RKO (cell line): ENCODE measurements at places on chromosomes 2 and 18.

DNA sequence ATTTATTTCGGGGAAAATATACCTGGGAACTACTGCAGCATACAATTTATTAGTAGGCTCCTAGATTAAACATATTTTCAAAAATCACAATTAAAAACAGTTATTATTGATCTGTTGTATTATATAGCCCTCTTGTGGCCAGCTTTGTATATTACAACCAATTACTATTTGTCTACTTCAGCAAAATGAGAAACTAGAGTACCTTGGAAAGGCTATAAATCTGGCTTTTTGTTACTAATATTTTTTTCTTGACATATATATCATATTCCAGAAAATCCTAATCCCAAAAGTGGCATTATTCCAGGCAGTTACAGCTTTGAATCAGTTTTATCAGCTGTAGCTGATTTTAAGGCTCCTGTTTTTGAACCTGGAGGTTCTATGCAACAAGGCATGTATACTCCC lies 101.2 kb downstream of the UBR3 start:
- DNase-seq = peak; percentile 67

GRCh38 chr18:57748770-57749603 lies 54.1 kb downstream of the ATP8B1 start:
- DNase-seq = no peak

- DNase-seq = no peak
These were observed 65.2 kb upstream of the MGAT4A start for GRCh38 chr2:98795891-98796676.

DNA sequence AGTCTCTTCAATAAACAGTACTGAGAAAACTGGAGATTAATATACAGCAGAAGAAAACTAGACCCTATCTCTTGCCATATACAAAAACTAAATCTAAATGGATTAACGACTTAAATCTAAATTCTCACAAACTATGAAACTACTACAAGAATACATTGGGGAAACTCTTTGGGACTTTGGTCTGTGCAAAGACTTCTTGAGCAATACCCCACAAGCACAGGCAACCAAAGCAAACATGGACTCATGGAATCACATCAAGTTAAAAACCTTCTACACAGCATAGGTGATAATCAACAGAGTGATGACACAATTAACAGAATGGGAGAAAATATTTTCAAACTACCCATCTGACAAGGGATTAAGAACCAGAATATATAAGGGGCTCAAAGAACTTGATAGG lies 848.2 kb upstream of the NRXN1 start:
- no peak for DNase-seq

DNA sequence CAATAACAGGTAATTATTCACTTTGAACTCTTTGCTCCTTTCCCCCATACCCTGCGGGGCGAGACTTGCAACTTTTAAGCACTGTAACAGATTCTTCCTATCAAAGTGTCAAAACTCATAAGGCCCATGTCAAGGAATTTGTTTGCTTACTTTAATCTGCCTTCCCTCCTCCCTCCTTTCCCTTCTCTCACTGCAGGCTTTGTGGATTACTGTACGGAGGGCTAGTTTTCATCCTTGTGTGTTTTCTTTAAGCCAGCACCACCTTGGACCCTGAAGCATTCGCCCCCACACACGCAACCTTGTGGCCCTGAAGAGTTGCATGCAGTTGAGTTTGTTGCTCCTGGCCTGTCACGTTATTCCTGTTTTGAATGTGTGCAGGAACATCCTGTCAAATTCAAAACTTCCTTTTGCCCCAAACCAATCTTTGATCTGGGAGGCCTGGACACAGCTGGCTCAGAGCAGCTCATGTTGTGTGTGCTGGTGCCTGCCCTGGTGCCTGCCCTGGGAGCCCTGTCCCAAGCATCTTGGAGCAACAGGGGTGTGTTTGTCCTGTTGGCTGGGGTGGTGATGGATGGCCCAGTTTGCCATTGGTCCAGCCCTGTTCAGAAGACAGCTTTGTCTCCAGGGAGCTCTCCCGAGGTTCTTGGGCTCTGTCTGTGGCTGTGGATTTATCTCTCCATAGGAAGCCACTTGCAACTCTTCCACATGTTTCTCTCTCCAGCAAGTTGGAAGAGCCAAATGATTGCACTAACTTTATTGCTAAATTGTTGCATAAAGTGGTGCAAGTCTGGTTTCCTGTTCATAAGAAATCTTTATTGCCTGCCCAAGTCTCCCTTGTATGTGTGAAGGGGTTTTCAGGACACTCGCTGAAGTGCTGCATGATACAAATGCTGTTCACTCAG lies 199.6 kb downstream of the VAPA start:
- no peak for DNase-seq

DNA sequence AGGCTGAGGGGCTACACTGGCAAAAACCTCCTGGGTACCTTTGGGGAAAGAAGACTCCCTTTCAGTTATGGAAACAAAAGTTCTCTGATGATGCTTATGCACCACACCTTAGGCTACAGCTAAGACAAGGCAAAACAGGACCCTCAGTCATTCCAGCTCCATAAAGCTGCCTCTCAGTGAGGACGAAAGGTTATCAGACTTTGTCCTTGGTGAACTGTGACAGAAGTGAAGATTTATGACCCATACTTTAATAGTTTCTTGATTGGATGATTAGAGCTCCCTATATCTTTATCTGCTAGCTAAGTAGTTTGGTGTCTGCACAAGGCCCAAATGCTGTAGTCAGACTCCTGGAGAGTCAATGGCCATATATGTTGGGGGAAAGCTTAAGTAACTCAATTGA lies 40.6 kb upstream of the SPRED2 start:
- no peak for DNase-seq
